NCI-H2107 (cell line): ENCODE measurements at places on chromosomes 5 and 9.

DNA sequence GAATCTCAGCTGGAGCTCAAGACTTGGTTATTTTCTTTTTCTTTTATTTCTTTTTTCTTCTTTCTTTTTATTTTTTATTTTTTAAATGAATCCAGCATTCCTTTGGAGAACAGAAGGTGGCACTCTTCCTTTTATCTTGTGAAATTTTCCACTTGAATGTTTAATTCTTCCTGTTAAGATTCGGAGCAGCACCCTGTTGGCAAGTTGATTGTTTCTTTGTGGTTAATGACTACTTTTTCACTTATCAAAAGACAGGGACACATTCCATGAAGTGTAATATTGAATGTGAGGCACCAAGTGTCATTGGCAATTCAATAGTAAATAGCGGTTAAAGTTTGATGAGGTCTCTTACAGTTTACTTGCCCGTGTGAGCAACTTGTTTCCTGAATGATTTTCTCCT, 240.5 kb upstream of the CHD1 start:
- DNase-seq, result no peak

DNA sequence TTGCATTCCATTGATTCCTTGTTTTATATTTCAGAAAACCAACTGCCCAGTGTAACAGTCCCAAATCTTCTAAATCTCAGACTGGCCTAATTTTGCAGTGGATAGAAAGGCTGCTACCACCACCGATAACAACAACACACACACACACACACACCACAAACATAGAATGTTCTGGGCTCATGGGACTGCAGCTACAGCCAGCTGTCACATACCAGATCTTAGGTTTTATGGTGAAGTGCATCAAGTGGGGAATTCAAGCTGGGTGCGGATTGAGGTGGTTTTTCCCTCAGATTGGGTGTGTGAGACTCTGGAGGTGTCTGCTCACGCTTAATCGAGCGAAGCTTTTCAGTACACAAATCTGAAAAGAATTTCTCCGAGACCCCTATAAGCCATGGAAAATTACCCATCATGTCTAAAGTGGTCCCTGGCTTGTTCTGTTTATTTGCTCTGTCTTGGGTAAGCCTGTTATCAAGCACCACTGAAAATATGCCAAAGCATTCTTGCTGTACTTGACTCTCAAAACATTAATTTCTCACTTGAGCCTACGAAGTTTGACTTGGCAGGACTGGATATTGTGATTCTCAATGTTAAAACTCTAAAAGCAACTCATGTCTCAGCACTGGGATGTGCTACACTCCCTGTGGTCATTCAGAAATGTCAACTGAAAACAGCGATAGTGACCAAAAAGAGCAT, 71.1 kb downstream of the ALDH7A1 start:
- no peak for DNase-seq

- DNase-seq, result no peak
Measured at GRCh38 chr9:68648971-68649370, 56.1 kb upstream of the PIP5K1B start.

- DNase-seq, result no peak
Measured at GRCh38 chr9:76595645-76596044, 136.7 kb downstream of the GCNT1 start.

DNA sequence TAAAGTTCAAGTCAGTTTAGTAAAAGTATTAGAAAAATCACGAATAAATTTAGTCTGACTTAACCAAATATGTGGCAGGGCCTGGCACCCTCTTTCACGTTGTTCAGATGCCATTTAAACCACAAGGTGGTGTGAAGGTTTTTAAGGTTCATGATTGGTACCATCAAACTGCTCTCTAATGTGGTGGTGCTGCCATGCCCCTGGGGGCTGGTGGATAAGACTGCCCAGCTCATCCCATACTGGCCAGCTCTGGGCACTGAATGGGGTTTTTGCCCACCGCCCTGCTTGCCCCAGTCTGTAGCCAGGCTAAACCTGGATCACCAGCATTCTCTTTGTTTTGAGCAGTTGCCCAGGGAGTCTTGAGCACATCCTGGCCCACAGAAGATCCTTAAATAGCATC, 159.3 kb downstream of the GABBR2 start:
- no peak for DNase-seq

- DNase-seq, result no peak
Measured at GRCh38 chr9:121985792-121986494, 107.2 kb downstream of the TTLL11 start.

- DNase-seq, result no peak
Measured at GRCh38 chr5:177477701-177478477, 4.5 kb upstream of the DBN1 start.
